ENCODE measurements at places on chromosomes 2 and 18.

GRCh38 chr2:178286636-178287035 is 92.3 kb downstream of the OSBPL6 start:
- DNase-seq, result no peak

GRCh38 chr2:28979576-28980366 is 1.3 kb upstream of the TOGARAM2 start:
- DNase-seq, result no peak

DNA sequence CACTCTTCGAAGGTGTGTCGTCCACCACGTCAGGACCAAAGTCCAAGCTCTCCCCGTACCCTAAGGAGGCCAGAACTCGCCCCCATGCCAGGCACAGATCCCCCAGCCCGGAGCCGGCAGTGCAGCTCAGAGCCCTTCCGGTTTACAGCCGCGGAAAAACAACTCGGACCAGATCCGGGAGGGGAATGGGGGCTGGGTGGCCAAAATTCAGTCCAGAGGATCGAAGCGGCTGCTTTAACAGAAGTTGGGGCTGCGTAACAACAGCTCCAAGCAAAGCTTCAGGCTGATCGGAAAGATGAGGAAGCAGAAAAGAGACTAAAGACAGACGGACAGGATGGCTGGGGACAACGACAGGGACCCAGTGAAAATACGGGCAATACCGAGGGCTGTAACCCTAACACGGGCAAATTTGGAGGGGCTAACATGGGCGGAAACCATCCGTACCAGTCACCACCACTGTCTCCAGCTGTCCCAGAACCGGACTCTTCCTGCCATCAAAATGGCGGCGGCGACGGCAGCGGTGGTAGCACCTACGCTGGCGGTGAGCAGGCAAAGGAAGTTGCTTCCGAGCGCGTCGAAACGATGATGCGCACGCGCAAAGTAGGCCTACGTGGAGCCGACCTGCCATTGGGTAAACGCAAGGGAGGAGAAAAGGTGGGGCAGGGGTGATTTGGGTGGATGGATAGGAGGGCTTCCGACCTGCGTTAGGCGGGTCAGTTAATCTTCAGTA is at the start of gene MMADHC:
TSS of gene MMADHC (minus strand) at position 556 of the 730 bp plus-strand sequence. CDS start 678 bp downstream, outside the sequence.
- DNase-seq, result peak; percentile 94

DNA sequence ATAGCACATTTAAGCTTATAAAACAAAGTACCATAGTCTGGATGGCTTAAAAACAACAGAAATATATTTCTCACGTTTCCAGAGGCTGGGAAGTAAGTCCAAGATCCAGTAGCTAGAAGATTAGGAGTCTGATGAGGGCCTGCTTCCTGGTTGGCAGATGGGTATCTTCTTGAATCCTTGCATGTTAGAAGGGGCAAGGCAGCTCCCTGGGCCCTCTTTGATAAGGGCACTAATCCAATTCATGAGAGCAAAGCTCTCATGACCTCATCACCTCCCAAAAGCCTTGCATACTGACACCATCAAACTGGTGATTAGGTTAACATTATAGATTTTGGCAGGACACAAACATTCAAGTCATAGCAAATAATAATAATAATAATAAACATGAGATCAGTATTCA is 146.4 kb downstream of the CCDC102B start:
- DNase-seq, result no peak

GRCh38 chr2:179939259-179939658 is 67.8 kb downstream of the CWC22 start:
- DNase-seq, result no peak

- no peak for DNase-seq
Measured at GRCh38 chr2:207951734-207952470, 73.4 kb downstream of the PLEKHM3 start.

GRCh38 chr2:136384531-136385303 is 266.8 kb upstream of the CXCR4 start:
- no peak for DNase-seq

- no peak for DNase-seq
Measured at GRCh38 chr2:238970553-238971081, 122.7 kb downstream of the TWIST2 start.

DNA sequence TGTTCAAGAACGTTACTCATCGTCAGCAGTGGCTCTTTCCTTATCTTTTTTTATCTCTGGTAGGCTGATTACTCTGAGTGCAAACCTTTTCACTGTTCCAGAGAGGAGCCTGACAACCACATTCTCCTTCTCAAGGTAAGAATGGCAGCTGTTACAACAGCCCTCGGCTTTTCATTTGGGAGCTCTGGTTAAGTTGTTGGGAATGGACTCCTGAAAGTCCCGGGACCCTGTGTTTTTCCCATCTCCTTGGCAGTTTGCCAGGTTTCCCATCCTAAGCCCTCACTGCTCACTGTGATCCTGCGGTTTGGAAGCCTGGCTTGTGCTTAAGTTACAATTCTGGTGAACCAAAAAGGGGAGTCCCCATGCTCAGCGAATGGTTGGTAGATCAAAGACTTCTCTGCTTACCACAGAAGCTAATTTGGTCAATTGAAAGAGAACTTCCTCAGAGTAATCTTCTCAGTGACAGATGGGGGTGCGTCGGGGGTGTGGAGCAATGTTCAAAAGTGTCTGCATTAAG is 122.3 kb downstream of the LYPD6B start:
- DNase-seq, result no peak

- no peak for DNase-seq
Measured at GRCh38 chr2:9219027-9219445, 12.4 kb downstream of the ASAP2 start.

GRCh38 chr2:120613742-120614571 is 121.7 kb upstream of the GLI2 start:
- DNase-seq, result no peak

DNA sequence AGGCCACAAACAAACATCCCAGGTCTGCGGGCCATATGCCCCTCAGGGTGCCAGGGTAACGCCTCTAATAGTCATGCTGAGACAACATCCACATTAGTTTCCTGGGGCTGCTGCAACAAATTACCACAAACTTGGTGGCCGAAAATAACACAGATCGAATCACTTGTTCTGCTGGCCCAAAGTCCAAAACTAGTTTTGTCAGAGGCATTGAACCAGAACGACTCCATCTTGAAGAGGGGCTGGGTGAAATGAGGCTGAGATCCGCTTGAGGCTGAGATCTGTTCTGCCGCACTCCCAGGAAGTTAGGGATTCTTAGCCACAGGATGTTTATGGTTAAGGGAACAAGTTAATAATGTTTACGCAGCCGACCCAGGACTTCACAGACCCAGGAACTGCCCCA is 66.7 kb downstream of the COPS8 start:
- DNase-seq, result no peak

Measured in left forelimb (tissue), 1 donor.